Pons (tissue), 1 donor: ENCODE measurements at places on chromosomes 16 and 17.

DNA sequence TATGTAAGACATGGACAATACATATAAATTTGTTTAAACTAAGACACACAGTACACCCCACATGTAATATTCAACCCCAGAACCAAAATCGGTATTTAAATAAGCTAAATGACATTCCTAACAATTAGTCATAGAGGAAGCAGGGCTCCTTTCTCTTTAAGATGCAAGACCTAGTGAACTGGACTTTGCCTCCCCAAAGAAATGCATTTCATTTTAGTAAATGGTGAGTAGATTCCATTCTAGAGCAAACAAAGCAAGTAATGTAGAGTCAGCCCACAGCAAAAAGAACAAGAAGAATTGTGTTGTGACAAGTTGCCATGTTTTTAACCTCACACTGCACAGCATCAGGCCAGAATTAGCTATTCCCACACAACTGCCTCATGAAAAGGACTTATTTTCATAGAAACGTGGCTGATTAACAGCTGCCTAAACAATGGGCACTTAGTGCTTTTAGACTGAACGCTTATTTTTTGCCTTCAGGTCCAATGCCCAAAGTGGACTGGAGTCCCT, 14.4 kb downstream of the DNAJC7 start:
- DNase-seq = peak; percentile 89

DNA sequence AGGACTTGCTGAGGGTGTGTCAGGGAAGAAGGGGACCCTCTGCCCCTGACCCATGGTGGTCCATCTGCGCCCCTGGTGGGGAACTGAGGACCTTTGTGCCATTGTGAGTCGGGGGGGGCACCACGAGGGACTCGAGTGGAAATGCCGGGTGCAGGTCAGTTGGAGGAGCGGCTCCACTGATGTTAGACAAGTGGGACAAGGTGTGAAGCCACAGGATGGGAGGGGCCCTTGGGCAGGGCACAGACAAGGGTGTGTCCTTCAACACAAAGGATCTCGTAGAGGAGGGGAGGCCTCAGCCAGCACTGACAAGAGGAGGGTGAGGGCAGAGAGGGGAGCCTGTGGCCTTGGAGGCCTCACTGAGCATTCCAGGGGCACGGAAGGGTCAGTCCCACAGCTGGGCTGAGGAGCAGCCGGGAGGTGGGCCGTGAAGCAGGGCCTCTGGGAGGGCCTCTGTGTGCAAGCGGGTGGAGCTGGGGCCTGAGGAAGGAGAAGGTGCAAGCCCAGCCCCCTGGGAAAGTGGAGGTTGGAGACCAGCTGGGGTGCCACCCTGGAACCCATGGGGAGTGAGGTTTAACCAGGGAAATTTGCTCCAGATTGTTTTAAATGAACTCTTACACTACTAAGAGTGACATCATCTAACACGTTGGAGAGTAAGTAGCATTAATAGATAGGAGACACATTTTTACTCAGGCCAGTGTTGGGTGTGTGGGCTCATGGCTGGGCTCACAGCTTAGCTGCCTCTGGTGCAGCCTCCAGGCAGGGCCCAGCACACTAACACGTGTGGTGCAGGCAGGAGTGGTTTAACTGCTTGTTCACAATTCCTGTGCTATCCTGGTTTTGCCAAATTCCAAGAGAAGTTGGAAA, 27.9 kb downstream of the NARF start:
- DNase-seq = no peak

- no peak for DNase-seq
These were observed 32.2 kb downstream of the MRM3 start for GRCh38 chr17:814371-814770.

DNA sequence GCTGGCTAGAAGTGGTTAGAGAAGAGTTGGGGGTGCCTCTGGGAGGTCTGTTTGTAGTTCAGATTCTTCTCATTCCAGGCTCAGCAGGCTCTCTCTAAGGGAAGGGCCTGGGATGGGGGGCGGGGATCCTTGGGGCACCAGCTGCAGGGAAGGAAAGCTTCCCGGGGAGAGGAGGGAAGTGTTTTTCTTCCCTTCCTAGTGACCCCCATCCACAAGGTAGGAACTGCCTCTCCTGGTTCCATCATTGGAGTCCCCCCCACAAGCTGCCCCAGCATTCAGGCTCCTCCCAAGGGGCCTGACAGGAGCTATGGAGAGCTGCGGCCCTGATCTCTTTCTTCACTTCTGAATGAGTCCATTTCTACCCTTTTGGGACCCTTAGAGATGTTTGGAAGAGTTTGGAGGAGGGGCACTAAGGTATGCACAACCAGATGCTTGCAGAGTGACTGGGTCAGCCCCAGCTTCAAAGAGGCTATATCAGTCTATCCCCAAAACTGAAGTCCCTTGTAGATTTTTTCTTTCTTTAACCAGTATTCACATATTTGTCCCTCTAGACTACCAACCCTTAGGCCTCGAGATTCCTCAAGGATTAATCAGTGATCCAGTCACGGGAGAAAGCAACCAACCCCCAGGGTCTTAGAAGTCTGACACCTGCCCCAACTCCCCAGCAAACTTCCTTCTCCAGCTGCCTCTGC, 13.9 kb upstream of the FZD2 start:
- no peak for DNase-seq

GRCh38 chr16:75116081-75116910, at the start of gene LDHD:
TSS of gene LDHD (minus strand) at chr16:75116780. CDS start at chr16:75116720, 60 bp downstream.
- peak; percentile 91 for DNase-seq

DNA sequence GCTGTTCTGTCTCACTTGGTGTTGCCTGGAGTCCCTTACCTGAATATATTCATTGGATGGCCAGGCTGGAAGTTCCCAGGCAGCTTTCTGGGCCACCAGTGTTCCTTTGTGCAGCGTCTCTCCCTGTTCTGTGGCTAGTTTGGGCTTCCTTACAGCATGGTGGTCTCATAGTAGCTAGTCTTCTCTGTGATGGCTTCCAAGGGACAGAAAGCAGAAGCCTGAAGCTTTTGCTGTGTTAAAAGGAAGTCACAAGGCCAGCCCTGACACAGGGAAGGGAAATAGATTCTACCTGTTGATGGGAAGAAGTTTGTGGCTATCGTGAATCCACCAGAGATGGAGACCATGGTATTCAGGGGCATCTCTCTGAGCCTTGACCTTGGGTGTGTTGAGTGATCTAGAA, 34.6 kb downstream of the PLCG2 start:
- DNase-seq = no peak

DNA sequence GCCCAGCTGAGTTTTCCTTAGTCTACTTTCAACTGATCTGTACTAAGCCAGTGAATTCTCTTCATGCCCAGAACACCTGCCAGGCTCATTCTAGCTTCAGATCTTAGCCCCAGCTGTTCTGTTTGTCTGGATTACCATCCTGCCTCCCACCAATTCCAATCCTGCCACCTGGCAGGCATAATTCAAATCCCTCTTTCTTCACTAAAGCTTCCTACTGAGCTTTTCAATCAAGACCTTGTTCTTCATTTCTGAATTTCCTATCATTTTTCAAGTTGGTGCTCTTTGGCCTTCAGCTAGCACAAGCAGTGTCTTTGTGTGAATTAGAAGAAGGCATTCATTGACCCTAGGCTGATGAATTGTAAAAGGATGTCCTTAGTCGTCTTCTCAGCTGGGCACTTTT, 357.6 kb downstream of the UTP18 start:
- peak; percentile 84 for DNase-seq

GRCh38 chr17:27230996-27231395, 62.9 kb upstream of the WSB1 start:
- no peak for DNase-seq

DNA sequence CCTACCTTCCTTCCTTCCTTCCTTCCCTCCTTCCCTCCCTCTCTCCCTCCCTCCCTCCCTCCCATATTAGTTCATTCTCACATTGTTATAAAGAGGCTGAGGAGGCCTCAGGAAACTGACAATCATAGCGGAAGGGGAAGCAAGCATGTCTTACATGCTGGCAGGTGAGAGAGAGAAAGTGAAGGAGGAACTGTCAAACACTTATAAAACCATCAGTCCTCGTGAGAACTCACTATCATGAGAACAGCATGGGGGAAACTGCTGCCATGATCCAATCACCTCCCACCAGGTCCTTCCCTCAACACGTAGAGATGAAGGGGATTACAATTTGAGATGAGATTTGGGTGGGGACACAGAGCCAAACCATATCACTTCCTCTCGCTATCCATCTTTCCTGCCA, 281.6 kb upstream of the FOXF1 start:
- DNase-seq = no peak

- DNase-seq = no peak
These were observed 506.9 kb downstream of the RBFOX1 start for GRCh38 chr16:7839568-7839967.

GRCh38 chr17:56751145-56751738, 82.5 kb downstream of the C17orf67 start:
- DNase-seq = no peak

GRCh38 chr17:79834565-79835469, 4.4 kb downstream of the CBX4 start:
- no peak for DNase-seq
